ENCODE measurements at places on chromosomes 1 and 21.

- DNase-seq: no peak
Measured at GRCh38 chr1:172914501-172915144, 136.1 kb downstream of the TNFSF18 start.

GRCh38 chr1:184506481-184506880, 119.7 kb downstream of the C1orf21 start:
- no peak for DNase-seq

DNA sequence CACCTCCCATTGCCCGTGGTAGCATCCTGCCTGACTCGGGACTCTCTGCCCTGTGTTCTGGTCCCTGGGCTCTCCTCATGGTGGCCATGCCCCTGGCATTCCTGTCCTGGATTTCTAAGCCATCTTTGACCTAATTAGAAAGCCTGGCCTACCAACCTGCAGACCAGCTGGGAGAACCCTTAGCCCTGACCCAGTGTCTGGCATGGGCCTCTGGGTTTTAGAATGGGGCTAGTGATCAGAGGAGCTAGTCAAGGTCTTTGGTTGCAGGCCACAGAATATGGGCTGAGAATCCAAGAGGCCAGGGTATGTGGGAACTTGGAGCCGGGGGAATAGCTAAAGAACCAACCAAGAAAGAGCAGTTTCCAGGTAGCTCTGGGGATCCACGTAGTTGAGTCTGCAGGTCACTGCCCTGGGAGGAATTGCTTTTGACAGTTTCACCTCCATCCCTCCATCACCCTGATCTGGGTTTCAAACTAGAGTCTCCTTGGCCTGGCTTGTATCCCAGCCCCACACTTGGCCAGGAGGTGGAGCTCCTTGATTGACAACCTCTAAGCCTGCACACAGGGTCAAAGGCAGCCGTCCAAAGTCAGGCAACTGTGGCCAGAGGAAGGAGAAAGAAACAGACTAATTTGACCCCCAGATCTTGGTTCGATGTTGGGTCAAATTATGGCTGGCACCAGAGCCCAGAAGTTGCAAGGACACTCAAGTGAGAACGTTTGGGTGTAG, 54.7 kb upstream of the ABCG1 start:
- no peak for DNase-seq

DNA sequence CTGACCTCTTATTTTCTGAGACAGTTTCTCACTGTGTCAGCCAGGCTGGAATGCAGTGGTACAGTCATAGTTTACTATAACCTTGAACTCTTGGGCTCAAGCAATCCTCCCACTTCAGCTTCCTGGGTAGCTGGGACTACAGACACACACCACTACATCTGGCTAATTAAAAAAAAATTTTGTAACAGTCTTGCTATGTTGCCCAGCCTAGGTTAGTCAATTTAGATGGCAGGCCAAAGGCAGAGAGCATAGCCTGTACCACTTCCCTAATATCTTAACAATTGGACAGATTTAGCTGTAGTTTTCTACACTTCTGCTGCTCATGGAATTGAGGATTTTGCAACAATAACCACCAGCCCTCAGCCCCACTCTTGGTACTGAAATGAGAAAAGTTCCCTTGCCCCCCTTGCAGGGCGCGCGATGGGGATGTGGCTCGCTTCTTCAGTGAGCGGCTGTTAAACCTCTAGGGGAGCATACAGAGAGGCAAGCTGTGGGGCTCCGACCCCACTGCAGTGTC, 34.9 kb upstream of the PTGFRN start:
- no peak for DNase-seq

- no peak for DNase-seq
Measured at GRCh38 chr1:62209931-62210595, 15.4 kb downstream of the L1TD1 start.

DNA sequence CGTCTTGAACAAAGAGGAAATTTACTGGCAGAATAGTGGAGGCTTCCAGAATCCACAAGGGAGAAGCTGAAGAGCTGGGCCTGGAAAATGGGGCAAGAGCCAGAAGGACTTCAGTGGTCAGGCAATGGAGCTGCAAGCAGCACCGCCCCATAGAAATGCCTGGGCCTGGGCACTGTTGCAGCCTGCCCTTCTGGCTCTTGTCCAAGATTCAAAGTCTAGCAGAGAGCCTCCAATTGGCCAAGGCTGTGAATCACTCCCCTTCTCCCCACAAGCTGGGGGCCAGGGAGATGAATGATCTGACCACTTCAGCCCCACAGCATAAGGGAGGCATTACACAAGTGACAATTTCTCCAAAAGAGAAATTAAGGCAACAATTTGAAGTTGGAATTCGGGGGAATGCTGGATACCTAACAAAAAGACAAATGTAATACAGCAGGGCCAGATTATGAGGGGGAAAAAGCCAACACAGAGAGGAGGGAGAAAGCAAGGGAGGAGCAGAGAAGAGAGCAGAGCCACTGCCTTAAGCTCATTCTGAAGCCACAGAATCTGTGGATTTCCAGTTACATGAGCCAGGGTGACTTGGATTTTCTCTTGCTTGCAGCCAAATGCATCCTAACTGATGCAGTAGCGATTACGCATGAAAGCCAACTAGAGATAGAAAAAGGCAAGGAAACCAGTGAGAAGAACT, 80.3 kb downstream of the LRIG2 start:
- DNase-seq: no peak

- no peak for DNase-seq
Measured at GRCh38 chr21:46517361-46517760, 58.7 kb downstream of the DIP2A start.

DNA sequence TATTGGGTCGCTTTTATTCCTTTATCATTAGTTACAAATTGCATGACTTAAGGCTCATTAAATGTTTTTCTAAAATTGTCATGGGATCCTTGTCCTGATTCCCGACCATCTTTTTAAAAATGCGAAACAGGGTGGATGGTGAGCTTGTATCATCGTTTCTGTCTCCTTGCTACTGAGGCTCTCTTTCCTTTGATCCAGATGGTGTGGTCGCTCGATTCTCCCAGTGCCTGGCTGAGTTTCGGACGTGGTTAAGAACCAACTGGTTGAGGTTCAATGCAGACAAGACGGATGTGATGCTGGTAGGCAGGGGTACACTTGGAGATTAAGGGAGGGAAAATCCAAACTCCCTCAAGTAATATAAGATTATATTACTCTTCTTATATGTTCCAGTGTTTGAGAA, 1.2 kb downstream of the MIER1 start:
- no peak for DNase-seq

DNA sequence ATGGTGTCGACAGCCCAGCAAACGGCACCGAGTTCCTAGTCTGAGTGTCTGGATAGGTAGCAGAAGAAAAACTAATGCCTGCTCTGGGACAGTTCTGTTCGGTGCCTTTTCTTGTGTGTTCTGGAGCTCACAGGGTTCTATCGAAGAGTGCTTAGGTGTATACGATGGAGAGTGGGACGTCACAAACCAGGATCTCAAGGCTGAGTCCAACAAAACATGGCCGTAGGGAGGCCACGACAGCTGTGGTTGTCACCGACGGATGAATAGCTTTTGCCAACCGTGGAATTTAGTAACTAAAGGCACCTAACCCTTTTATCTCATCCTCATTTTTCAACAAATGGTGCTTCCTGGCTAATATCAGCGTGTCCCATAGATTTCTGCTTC, 635 bp upstream of the SYNJ1 start:
- DNase-seq: no peak

DNA sequence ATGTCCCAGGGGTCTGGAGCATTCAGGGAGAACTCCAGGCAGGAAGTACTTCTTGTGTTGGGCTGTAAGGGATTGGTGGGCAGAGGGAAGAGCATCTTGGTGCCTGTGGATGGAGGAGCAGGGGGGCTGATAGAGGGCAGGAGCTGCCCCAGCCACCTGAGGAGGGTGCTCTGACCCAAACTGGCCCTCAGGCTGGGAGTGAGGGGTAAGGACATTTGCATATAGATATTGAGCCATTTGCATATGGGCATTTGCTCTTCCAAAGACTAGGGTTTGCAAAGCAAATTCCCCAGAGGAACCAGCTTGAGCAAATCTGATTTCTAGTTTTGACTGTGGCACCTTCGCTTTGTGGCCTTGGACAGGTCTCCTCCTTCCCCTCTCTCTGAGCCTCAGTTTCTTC, 18.2 kb downstream of the ZNF362 start:
- DNase-seq: no peak

DNA sequence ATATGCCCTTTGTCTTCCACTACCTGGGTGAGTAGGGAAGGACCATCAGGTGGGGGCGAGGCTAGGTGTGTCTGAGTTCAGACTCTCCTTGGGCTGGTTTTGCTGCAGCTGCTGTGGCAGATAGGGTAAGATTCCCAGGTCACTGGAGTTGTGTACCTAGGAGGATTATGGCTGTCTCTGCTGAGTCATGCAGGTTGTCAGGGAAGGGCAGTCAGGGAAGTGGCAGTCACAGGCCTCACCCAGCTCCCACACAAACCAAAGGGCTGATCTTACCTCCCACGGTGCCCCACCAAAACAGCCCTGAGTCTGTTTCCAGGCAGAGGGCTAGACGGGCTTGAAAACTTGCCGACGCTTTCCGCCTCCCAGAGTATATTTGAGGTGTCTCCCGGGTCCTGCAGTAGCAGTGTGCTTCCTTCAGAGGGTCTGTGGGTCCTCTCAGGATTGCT, 201.6 kb upstream of the PLXNA2 start:
- no peak for DNase-seq

DNA sequence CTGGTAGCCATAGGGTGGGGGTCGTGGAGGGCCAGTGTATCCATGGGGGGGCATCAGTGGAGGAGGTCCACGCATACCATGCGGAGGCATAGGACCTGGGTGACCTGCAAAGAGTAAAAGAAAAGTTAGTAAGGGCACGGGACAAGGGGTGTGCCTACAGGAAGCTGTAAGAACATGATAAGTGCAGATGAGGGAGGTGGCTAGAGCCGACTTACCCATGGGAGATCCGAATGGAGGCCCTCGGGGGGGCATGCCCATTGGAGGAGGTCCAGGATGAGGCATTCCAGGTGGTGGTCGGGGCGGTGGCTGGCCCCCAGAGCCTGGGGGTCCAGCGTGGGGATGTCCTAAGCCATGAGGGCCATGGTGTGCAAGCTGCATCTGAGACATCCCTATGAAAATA, 4.0 kb downstream of the SF3B4 start:
- DNase-seq: no peak

- no peak for DNase-seq
Measured at GRCh38 chr1:160855181-160855981, 7.3 kb downstream of the CD244 start.

GRCh38 chr1:24897263-24898151, 32.6 kb downstream of the RUNX3 start:
- no peak for DNase-seq

GRCh38 chr1:197688233-197688632, 87.0 kb downstream of the DENND1B start:
- no peak for DNase-seq

- DNase-seq: peak; percentile 41
Measured at GRCh38 chr1:219066631-219067349, 106.9 kb upstream of the LYPLAL1 start.

DNA sequence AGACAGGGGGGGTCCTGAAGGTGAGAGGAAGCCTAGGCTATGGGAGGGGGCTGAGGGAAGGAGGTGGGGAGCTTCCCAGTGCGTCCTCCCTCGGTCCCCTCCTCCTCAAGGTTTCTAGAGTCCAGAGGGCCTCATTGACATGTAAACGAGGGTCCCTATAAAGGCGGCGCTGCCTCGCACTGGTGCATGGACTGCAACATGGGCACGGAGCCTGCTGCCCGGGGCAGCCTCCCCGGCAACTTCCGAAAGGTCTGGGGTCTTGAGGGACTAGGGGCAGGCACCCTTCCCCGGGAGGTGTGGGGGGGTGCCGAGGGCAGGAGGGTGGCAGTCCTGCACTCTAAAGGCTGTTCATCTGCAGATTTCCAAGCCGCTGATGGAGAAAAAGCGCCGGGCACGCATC, at the start of gene HES3:
Gene HES3 (plus strand): TSS at position 187 of the 400 bp plus-strand sequence. CDS start 187 bp downstream, at position 374.
- DNase-seq: no peak

DNA sequence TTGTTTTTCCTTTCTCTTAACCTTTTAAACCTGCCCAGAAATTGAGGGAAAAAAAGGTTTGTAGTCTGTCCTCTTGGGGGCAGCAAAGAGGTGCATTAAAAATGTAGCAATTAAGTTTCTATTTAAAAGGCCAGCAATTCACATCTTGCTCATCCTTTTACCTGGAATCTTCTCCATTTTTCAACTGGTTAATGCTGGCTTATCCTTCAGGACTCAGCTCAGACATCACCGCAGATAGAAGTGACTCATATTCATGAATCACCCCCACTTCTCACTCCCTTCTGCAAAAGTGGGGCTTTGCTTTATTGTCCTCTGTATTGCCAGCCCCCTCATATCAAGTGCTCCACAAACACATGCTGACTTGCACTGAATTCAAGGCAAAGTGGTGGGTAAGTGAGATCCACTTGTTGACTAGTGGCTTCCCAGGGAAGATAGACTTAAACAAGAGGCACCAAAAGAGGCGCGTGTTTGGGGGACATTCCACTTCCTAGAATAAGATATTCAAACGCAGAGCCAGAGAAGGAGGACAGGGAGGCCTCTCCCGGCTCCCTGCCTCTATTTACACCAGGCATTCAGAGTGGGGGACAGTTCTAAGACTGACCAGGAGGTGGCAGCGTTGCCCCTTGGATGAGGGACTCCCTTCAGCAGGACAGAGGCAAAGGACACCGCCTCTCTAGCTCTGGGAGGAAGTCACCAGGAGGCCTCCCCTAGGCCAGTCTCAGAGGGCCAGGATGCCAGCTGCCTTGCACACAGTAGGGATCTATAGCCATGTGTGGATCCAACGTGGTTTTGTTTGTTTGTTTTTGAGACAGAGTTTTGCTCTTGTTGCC, 23.2 kb upstream of the ZNF648 start:
- DNase-seq: peak; percentile 78

GRCh38 chr1:226778657-226779058, 39.6 kb upstream of the ITPKB start:
- peak; percentile 39 for DNase-seq

GRCh38 chr1:243793298-243793697, 56.7 kb downstream of the AKT3 start:
- no peak for DNase-seq

DNA sequence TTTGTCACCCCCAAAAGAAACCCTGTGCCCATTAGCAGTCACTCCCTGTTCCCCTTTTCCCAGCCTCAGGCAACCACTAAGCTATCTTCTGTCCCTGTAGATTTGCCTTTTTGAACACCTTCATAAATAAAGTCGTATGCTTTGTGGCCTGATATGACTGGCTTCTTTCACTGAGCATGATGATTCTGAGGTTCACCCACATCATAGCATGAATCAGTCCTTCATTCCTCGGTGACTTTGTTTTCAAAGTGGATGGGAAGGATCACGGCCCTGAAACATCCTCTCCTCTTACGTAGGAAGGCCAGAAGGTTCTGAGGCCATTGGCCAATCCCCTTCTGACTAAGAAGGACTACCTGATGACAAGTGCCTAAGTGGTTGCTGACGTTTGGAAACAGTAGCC, 39.1 kb downstream of the NIPAL3 start:
- no peak for DNase-seq

GRCh38 chr21:39867198-39867650, at the start of gene PCP4:
TSS of gene PCP4 (plus strand) at chr21:39867438. CDS start at chr21:39867502, 64 bp downstream.
- no peak for DNase-seq

GRCh38 chr1:209157546-209158249, 425.8 kb upstream of the CAMK1G start:
- no peak for DNase-seq

- DNase-seq: no peak
Measured at GRCh38 chr1:119884711-119885110, 11.6 kb downstream of the ADAM30 start.

- no peak for DNase-seq
Measured at GRCh38 chr1:7784492-7785071, 491 bp downstream of the PER3 start.

GRCh38 chr1:100730130-100730529, 10.6 kb downstream of the VCAM1 start:
- DNase-seq: no peak

GRCh38 chr1:1267488-1268283, 6.0 kb downstream of the UBE2J2 start:
- DNase-seq: no peak

All from amniotic stem cell (primary cell).